Esophagus muscularis mucosa (tissue), 4 donors: ENCODE measurements at places on chromosomes 1 and 21. TPM values are rescaled to one million over a fixed set of nuclear protein-coding genes. Genes with fewer than 3 reads are reported as not detected.

CLEC20A gene
- not detected for total RNA-seq

AZIN2 gene
- 2.5 TPM for total RNA-seq

DMRTA2 gene
- total RNA-seq, result not detected

PPFIA4 gene
- 1.6 TPM for total RNA-seq

AKT3 gene
- total RNA-seq, result 63.9 TPM

AMY1A gene
- total RNA-seq, result not detected

PDZK1 gene
- total RNA-seq, result not detected

MYOC gene
- 111 TPM for total RNA-seq

RNU11 gene
- not detected for total RNA-seq
